Activated naive CD4-positive, alpha-beta T cell treated with Interleukin-2 at 50 U/mL for 16 hours (primary cell): ENCODE measurements at places on chromosomes 6 and 20.

GRCh38 chr6:33397541-33397940 is 5.9 kb downstream of the KIFC1 start:
- no peak for DNase-seq

- no peak for DNase-seq
Measured at GRCh38 chr20:37559312-37560027, 31.8 kb upstream of the BLCAP start.

- no peak for DNase-seq
Measured at GRCh38 chr6:101401792-101402621, 8.5 kb downstream of the GRIK2 start.

- no peak for DNase-seq
Measured at GRCh38 chr6:116247285-116247684, 6.6 kb downstream of the TSPYL4 start.

DNA sequence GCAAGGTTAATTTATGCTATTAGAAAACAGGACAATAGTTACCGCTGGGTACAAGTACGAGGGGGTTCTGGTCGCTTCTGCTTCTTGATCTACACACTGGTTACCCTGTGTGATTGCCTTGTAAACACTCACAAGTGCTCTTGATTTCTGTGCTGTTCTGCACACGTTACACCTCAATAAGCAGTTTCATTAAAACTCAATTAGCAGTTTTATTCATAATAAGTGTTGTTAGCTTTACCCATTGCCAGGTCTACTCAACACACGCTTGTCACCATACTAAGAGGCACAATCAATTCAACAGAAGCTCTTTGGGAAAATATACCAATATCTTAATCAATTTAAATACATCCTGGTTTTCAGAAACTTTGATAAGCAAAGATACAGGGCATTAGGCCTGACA is 20.4 kb downstream of the BMP7 start:
- no peak for DNase-seq

GRCh38 chr20:3741836-3742458 is 9.5 kb downstream of the HSPA12B start:
- no peak for DNase-seq

- no peak for DNase-seq
Measured at GRCh38 chr6:1611572-1612298, 2.0 kb downstream of the FOXC1 start.

GRCh38 chr6:130018744-130019325 is 454 bp downstream of the L3MBTL3 start:
- DNase-seq: peak; percentile 39

DNA sequence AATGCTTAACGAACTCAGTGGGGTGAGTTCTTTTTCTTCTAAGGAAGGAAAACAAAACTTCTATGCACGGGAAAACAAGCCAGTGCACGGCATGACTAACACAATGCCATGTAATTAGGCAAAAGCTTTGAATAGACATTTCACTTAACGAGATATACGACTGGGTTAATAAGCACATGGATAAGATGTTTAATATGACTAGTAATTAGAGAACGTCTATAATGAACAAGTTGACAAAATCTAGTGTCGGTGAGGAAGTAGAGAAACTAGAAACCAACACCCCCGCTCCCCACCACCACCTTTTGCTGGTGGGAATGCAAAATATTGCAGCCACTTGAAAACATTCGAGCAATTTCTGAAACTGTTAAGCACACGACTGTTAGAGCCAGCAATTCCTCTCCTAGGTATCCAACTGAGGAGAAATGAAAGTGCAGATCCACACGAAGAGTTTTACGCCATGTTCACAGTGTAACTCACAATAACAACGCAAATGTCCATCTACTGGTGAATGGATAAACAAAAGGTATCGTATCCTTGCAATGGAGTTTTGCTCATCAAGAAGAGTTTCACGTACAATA is 644.9 kb upstream of the AGPAT4 start:
- no peak for DNase-seq

DNA sequence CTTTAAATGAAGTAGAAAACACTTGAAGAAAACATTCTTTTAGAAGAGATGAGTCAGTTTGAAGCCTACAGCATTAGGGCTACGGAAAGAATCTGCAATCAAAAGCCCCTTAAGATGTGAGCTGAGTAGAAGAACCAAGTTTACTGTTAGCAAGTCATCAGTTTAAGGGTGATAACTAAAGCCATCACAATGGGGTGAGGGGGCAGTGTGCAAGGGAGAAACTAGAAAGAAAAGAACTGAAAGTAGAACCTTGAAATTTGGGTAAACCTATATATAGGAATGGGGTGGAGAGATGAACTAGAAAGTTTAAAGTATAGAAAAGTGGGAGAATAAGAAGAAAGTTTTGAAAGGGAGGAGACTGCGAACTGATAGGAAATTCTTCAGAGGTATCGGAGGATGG is 212.9 kb downstream of the COL19A1 start:
- DNase-seq: no peak

GRCh38 chr20:50758992-50759391 is 27.6 kb downstream of the PARD6B start:
- DNase-seq: no peak

GRCh38 chr6:100881707-100882040 is 545 bp upstream of the ASCC3 start:
- DNase-seq: no peak

GRCh38 chr6:69846312-69846711 is 20.0 kb upstream of the COL19A1 start:
- DNase-seq: no peak

DNA sequence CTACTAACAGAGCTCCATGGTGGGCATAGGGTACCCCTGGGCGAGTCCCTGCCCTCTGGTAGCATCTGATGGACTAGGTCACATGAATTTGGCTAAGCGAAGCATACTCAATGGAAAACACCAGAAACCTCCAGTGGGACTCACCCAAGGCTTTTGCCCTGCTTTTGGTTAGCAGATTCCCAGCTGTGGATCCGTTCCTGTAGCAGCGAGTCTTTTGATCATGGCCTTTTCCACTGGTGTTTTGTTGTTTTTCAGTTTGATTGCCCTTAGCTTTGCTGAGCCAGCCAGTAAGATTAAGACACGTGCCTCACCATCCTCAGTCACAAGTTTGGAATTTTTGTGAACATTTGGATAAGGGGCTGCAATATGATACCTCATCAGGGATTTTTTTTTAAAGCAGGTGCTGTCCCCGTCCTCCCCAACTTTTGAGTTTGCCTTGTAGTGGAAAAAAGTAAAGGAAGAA is 8.0 kb downstream of the TNFAIP3 start:
- no peak for DNase-seq

DNA sequence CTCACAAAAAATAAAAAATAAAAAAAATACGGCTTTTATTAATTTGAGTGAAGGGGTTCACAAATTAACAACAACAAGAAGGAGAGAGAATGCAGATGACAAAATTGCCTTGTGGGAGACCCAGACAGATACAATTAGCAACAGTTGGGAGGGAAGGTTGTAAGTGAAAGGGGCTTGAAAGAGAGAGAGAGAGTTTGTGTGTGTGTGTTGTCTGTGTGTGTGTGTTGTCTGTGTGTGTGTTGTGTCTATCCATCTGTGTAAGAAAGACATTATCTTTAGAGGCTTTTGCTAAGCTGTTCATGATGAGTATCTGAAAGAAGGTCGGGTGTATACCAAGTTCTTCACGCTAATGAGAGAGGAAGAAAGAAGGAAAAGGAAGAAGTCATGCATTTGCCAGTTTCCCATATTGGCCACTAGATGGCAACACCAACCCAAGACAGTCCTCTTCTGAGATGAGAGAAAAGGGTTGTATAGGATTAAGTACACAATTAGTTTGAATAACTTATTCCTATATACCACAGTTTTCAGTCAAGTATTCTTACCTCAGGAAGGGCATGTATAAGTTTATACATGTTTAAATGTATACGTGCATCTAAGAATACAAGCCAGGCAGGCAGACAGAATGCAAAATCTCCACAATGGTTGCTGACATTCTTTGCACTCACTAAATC is 63.7 kb upstream of the CD2AP start:
- peak; percentile 21 for DNase-seq

- no peak for DNase-seq
Measured at GRCh38 chr6:156183678-156184077, 593.5 kb upstream of the ARID1B start.

DNA sequence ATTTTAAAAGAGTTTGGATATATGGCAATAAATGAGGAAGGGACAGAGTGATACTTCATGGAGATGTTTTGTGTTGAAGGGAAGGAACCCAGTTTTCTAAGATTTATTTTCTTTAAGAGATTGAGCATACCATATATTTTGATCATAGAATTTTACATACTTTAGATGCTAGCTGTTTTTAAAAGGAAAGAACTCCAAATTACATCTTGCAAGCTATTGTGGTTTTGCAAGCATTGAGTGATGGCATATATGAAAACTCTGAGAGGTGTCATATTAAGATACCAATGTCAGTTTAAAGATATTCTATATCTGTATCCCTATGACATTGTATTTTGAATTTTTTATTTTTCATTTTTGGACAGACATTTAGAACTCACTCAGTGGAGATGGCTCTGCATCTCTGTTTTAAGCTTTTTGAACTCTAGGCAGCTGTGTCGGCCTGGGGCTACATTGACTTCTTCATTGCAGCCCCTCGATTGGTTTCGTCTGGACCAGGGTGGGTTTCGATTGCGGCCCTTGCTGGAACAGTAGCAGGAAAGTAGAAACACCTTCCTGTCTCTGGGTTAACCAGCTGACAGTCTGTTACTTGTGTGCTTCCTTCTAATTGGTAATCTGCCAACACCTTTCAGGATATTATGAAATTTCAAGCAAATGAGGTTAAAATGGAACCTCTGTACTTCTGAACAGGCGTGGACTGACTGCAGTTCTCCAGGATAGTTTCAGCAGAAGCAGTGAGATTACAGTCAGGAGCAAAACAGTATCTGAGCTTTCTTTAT is 14.0 kb downstream of the IGF2R start:
- no peak for DNase-seq

GRCh38 chr6:49110916-49111315 is 352.1 kb downstream of the MMUT start:
- no peak for DNase-seq

DNA sequence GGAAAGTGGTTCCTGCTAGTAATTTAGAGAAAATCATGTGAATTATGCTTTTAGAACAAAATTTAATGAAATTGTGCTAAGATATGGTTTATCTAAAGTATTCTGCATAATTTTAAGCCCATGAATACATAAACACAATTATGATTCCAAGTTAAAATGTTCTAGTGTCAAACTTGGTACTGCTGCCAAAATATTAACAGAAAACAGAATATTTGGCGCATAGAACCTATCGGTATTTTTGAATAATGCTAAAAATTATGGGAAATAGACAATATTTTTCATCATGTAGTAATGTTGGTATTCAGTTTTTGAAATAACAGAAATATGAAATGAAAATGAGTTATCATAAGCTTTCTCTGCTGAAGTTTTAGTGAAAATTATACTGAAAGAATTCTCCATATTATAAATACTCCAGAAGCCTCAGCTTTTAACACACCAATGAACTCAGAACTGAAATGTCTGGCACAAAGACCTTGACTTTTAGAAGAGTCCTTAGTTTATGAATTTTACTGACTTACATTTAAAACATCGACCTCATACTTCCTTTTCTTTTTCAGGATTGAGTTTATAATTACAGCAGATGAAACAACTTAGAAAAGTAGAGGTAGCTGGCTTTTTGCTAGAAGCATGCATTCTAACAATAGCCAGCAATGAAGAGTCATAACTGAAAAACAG is 1192.3 kb upstream of the GJE1 start:
- DNase-seq: no peak

GRCh38 chr20:61896058-61896961 is 169.4 kb downstream of the TAF4 start:
- DNase-seq: peak; percentile 10

DNA sequence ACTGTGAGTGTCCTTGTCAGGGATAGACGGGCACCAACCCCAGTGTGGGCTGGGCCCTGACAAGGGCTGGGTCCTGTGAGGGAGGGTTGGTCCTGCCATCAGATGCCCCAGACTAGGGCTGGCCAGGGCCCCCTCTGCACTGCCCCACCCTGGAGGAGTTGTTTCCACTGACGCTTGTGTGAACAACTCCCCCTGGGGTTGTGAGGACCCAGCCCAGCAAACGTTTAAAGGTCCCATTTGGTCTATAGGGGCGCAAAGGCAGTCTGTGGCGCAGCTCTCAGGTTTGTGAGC is 104.1 kb downstream of the BMP7 start:
- no peak for DNase-seq

DNA sequence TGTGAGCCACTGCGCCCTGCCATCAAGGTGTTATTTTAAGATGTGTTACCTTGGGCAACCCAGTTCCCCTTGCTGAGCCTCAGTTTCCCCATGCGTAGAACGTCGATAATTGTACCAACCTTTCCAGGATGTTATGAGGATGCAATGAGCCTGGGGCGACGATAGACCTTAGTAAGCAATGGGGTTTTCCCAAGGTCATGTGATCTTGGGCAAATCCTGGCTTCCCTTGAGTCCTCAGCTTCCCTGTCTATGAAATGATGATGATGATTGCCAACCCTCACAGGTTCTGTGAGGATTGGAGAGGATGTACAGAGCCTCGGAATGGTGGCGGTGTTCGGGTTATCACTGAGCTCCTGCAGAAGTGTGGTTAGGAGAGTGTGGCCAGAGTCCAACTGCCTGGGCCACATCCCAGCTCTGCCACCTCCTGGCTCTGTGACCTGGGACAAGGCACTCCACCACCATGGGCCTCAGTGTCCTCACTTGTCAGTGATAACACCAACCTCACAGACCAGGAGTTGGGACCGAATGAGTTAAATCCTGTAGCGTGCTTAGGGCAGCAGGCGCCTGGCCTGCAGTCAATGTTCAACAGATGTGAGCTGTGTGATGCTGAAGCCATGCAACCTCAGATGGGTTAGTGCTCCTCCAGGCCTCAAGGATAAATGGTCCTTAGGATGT is 23.4 kb downstream of the SIRPA start:
- DNase-seq: no peak

DNA sequence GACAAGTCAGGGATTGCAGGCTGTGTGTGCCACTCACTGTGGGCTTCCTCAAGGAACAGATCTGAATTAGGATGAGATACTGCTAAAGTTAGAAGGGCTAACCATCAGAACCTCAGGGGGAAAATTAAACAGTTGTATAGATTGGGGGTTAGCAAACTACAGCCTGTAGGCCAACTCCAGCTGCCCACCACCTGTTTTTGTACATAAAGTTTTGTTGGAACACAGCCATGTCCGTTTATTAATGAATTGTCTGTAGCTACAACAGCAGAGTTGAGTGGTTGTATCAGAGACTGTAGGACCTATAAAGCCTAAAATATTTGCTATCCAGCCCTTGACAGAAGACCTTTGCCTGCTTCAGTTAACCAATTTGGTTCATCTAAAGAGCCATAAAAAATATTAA is 127.2 kb upstream of the ECI2 start:
- no peak for DNase-seq

GRCh38 chr6:63674635-63675034 is 39.0 kb downstream of the PHF3 start:
- no peak for DNase-seq

- no peak for DNase-seq
Measured at GRCh38 chr6:15082708-15083107, 163.2 kb upstream of the JARID2 start.

GRCh38 chr6:7159790-7160525 is 52.2 kb downstream of the RREB1 start:
- no peak for DNase-seq

DNA sequence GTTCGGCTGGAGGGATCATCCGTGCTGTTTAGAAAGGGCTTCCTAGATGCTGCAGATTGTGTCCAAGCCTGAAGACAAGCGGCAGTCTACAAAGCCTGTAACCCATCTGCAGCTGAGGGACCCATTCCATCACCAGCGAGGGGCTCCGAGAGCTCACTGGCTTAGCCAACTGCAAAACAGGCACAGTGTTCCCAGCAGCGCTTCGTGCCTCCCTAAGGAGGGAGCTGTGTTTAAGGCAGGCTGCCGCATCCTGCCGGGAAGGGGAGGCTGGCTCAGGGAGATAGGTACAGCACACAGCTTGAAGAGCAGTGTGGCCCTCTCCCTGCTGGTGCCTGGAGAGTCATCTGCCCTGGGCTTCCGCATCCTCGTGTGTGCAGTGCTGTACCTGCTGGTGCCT is 32.4 kb downstream of the DUSP22 start:
- no peak for DNase-seq
